ENCODE measurements at places on chromosomes 7 and 10. TPM values are rescaled to one million over a fixed set of nuclear protein-coding genes. Genes with fewer than 3 reads are reported as not detected.

The CNNM2 gene
- 6.4 TPM for total RNA-seq

The PLXNA4 gene
- 7.2 TPM for total RNA-seq

The ITGA8 gene
- total RNA-seq: 2.0 TPM

The PIK3AP1 gene
- total RNA-seq: 9.8 TPM

The GPR26 gene
- total RNA-seq: not detected

The PHKG1 gene
- total RNA-seq: 2.8 TPM

The CD36 gene
- total RNA-seq: 2,026 TPM

The TUBAL3 gene
- total RNA-seq: 1.6 TPM

The CNTNAP2 gene
- total RNA-seq: 0.29 TPM

The IQUB gene
- 0.32 TPM for total RNA-seq

The ABCB4 gene
- 0.33 TPM for total RNA-seq

DNA sequence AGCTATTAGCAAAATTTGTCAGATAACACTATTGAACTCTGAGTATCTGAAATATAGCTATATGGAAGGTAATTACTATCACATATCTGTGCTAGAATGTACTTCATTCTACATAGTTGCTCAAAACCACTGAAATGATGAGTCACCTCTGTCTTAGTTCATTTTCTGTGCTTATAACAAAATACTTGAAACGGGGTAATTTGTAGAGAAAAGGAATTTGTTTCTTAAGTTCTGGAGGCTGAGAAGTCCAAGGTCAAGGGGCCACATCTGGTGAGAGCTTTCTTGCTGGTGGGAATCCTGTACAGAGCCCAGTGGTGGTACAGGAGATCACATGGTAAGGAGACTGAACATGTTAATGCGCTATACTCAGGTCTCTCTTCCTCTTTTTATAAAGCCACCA is 41.9 kb upstream of the TNKS2 start:
- H3K36me3 ChIP-seq: no peaks in the 10 kb centered on the region
- no peaks in the 10 kb centered on the region for H3K27me3 ChIP-seq
- DNase-seq: no peak
- H3K4me3 ChIP-seq: no peak overlapping the region
- H3K4me1 ChIP-seq: no peaks in the 10 kb centered on the region

- no peak overlapping the region for H3K4me3 ChIP-seq
- DNase-seq: no peak
- H3K4me1 ChIP-seq: no peaks in the 10 kb centered on the region
Measured at GRCh38 chr10:43391496-43391895, 17.5 kb downstream of the HNRNPF start.

- H3K27me3 ChIP-seq: peaks cover 29% of the 10 kb centered on the region
- no peak for DNase-seq
- no peaks in the 10 kb centered on the region for H3K36me3 ChIP-seq
- H3K4me1 ChIP-seq: no peaks in the 10 kb centered on the region
Measured at GRCh38 chr7:101507791-101508252, 121.3 kb downstream of the MYL10 start.

- H3K27me3 ChIP-seq: no peaks in the 10 kb centered on the region
- H3K27ac ChIP-seq: peak overlapping the region; percentile 93
- peak; percentile 86 for DNase-seq
- H3K4me1 ChIP-seq: peaks cover 5% of the 10 kb centered on the region
- no peaks in the 10 kb centered on the region for H3K36me3 ChIP-seq
Measured at GRCh38 chr10:122062831-122063674, 74.1 kb downstream of the TACC2 start.

- peak overlapping the region; percentile 97 for H3K27ac ChIP-seq
- DNase-seq: no peak
- no peaks in the 10 kb centered on the region for H3K36me3 ChIP-seq
- peaks cover 27% of the 10 kb centered on the region for H3K4me1 ChIP-seq
Measured at GRCh38 chr10:72334196-72334824, 20.4 kb downstream of the DNAJB12 start.

DNA sequence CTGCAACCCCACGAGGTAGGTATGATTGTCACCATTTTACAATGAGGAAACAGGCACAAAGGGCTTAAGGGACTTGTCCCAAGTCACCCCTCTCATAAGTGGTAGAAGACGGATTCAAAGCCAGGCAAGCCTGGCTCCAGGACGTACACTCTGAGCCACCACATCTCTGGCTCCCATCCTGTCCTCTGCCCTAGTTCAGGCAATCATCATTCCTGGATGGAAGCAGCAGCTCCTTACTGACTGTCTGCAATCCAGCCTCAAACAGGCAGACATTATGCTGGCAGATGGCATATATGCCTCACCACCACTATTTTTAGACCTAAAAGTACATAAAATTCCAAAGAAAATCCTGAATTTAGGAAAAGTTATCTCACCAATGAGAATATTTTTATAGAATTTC is 100.7 kb downstream of the USP6NL start:
- H3K36me3 ChIP-seq: no peaks in the 10 kb centered on the region
- no peak overlapping the region for H3K27ac ChIP-seq
- no peak for DNase-seq
- no peaks in the 10 kb centered on the region for H3K4me1 ChIP-seq

- no peak for DNase-seq
- no peaks in the 10 kb centered on the region for H3K36me3 ChIP-seq
- H3K4me1 ChIP-seq: no peaks in the 10 kb centered on the region
- no peak overlapping the region for H3K4me3 ChIP-seq
Measured at GRCh38 chr7:66837007-66837406, 84.0 kb upstream of the TMEM248 start.

DNA sequence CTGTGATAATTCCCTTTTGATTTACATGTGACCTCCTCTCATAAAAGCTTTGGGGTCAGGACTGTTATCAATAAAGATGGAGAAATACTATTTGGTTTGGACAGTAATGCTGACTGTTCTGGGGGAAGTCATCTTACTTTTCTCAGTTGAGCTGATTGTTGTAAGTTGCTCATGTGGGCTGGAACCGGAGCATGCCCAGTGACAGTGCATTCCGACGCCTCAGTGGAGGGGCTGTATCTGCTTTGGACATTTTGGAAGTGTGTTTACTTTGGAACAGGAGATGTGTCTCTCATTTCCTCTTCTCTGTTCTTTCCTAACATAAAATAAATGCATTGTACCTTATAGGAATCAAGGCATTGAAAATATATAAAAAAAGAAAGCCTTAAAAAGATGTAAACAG is 30.1 kb downstream of the RBM33 start:
- H3K4me3 ChIP-seq: no peak overlapping the region
- H3K27ac ChIP-seq: no peak overlapping the region
- H3K4me1 ChIP-seq: no peaks in the 10 kb centered on the region
- no peaks in the 10 kb centered on the region for H3K27me3 ChIP-seq
- no peak for DNase-seq
- H3K36me3 ChIP-seq: no peaks in the 10 kb centered on the region

GRCh38 chr7:6496842-6497636 is 49.3 kb upstream of the DAGLB start:
- H3K4me1 ChIP-seq: no peaks in the 10 kb centered on the region
- no peak overlapping the region for H3K4me3 ChIP-seq
- no peak overlapping the region for H3K27ac ChIP-seq
- DNase-seq: no peak
- H3K27me3 ChIP-seq: no peaks in the 10 kb centered on the region

DNA sequence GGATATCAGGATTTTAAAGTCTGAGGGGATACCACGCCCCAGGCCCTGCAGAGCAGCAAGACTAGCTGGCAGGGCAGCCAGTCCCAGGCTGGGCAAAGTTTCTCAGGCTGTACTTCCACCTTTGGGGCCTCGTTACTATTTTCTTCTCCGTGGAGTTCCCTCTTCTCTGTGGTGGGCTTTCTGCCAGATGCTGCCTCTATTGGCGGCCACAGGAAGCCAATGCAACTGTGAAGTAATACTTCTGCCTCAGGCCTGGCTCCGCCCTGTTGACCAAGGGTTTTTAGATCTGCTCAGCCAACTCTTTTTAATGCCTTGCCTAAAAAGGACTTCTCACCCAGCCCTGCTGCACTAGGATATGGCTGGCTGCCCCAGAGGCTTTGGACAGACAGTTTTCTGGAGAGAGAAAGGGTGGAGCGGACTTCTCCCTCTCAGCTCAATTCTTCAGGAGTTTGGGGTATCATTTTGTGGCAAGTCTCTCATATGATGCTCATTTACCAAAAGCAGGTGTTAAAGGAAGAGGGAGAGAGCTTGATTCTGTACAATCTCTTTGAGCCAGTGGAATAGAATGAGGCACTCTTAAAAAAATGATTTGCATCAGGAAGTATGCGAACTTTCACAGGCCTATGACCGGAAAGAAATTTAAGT is 67.4 kb downstream of the HHEX start:
- peak overlapping the region; percentile 81 for H3K27ac ChIP-seq
- no peak overlapping the region for H3K4me3 ChIP-seq
- no peaks in the 10 kb centered on the region for H3K4me1 ChIP-seq
- no peaks in the 10 kb centered on the region for H3K36me3 ChIP-seq

DNA sequence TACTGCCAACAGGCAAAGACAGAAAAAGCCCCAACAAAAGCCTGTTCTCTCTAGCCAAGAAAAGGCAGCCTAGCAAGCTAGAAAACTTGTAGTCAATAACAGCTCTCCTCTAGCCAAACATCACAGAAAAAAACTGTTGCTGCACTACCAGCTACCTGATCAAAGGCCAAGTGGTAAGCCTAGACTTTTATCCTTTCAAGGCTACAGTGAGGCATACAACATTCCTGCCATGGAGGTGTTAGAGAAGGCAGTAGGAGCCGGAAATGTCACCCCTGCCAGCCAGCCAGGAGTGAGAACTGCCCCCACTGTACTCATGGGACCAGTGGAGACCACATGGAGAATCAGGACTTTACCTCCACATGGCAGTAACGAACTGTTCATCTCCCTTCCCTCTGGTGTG is 31.2 kb downstream of the CCDC126 start:
- H3K4me1 ChIP-seq: no peaks in the 10 kb centered on the region
- no peaks in the 10 kb centered on the region for H3K36me3 ChIP-seq
- H3K27ac ChIP-seq: no peak overlapping the region
- no peak for DNase-seq
- H3K27me3 ChIP-seq: no peaks in the 10 kb centered on the region
- no peak overlapping the region for H3K4me3 ChIP-seq

DNA sequence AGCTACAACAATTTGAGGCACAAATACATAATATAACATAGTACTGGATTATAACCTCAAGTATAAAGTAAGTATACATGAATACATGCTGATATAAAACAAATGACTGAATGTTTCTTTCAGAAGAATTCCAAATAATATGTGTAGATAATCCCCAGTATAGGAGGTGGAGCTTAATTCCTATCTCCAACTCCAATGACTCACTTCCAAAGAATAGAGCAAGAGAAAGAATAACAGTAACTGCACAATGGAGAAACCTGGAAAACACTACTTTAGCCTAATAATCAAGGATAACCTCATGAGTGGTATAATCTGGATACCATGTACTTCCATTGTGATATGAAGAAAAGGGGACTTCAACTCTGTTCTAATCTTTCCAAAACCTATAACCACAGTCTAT is 13.7 kb upstream of the SEMA3C start:
- H3K27ac ChIP-seq: no peak overlapping the region
- no peaks in the 10 kb centered on the region for H3K27me3 ChIP-seq
- no peak overlapping the region for H3K4me3 ChIP-seq
- no peaks in the 10 kb centered on the region for H3K4me1 ChIP-seq
- H3K36me3 ChIP-seq: no peaks in the 10 kb centered on the region
- no peak for DNase-seq

- H3K36me3 ChIP-seq: no peaks in the 10 kb centered on the region
- no peaks in the 10 kb centered on the region for H3K27me3 ChIP-seq
- no peak overlapping the region for H3K4me3 ChIP-seq
- H3K4me1 ChIP-seq: no peaks in the 10 kb centered on the region
- no peak overlapping the region for H3K27ac ChIP-seq
- DNase-seq: no peak
Measured at GRCh38 chr10:121753726-121754476, 155.7 kb upstream of the FGFR2 start.

DNA sequence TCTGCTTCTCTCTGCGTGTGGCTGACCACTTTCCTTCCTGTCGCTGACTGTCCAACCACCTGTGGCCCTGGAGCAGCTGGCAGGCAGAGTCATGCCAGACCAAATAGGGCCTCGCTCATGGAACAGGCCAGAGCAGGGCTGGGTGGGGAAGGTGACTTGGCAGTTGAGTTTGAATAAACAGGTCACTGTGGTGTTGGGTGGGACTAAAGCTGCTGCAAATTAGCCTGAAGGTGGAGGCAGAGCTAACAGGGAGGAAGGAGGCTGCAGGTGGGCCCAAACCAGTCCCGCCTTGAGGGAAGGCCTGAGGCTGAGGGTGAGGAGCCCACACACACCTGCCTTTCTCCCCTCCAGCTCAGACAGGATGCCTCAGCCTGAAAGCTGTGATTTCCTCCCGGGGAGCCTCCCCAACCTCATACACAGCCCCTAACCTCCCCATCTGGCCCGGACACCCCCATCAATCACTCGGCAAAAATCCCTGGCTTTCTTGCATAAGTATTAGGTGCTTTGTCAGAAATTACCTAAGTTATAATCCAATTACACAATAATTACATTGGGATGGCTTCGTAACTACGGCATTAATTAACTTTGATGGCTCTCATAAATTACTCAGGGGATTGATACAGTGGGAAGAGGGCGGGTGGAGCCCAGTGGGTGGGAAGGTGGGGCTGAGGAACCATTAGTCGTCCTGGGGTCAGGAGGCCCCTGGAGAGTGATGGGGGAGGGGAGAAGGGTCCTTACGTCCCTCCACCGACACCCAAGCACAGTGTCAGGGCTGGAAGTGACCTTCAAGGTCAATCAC is 97.7 kb upstream of the PCBD1 start:
- DNase-seq: peak; percentile 68
- no peaks in the 10 kb centered on the region for H3K27me3 ChIP-seq
- H3K4me3 ChIP-seq: no peak overlapping the region
- no peaks in the 10 kb centered on the region for H3K4me1 ChIP-seq
- H3K27ac ChIP-seq: peak overlapping the region; percentile 45
- no peaks in the 10 kb centered on the region for H3K36me3 ChIP-seq

DNA sequence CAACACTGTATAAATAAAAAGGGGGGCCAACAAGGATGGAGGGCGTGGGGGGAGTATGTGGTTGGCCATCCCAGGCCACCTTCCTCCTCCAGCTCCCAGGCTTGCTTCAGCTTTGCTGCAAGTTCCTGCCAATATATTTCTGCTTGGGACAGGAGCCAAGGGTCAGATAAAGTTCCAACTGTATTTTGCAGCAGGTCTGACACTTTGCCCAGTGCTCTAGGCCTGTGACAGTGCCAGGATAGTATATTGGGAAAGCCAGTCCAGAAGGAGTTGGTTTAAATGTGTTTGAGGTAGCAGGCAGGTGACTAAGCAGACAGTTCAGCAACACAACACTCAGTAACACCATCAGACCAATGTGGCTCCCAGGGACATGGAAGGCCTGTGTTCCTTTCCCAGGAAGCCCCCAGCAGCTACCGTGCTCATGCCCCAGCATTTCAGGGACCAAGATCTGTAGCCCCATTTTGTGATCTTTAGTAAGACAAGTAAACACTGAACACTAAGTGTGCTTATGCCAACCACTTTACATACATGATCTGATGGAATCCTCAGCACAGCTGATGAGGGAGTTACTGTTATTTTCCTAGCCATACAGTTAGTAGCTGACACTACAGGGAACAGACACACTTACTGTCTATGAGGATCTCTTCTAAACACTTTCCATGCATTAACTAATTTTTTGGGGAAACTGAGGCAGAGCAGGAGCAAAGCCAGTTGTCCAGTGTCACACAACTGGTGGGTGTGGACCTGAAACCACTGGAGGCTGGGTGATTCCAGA is 38.9 kb downstream of the DNAJB12 start:
- H3K27ac ChIP-seq: peak overlapping the region; percentile 94
- no peaks in the 10 kb centered on the region for H3K27me3 ChIP-seq
- peaks cover 18% of the 10 kb centered on the region for H3K4me1 ChIP-seq
- no peaks in the 10 kb centered on the region for H3K36me3 ChIP-seq
- no peak overlapping the region for H3K4me3 ChIP-seq
- DNase-seq: peak; percentile 81

- no peak overlapping the region for H3K27ac ChIP-seq
- H3K4me1 ChIP-seq: no peaks in the 10 kb centered on the region
- no peaks in the 10 kb centered on the region for H3K27me3 ChIP-seq
- no peaks in the 10 kb centered on the region for H3K36me3 ChIP-seq
Measured at GRCh38 chr10:112711366-112711765, 238.7 kb upstream of the TCF7L2 start.

Measured in breast epithelium (tissue), 4 donors.